ENCODE measurements at places on chromosomes 6 and 20.

GRCh38 chr6:96304997-96305396 lies 216.6 kb upstream of the UFL1 start:
- DNase-seq = no peak

DNA sequence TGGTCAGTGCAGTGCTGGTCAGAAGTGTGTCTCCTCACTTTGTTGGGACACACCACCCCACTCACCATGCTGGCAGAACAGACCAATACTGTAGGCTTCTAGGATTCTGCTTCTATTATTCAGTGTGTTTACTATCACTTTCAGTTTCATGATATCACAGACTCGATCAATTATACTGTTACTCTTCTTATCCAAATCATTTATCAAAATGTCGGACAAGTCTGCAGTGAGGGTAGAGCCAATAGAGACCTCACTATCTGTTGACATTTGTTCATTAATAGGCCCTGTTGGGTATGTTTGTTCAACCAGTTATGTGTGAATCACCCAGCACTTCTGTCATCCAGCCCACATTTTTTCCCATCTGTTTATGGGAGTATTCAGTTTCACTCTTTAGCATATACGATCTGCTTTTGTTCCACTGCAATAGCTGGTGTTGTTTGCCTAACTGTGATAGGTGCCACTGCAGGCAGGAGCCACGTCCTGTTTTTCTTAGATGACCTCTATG lies 140.1 kb downstream of the NRN1 start:
- no peak for DNase-seq

DNA sequence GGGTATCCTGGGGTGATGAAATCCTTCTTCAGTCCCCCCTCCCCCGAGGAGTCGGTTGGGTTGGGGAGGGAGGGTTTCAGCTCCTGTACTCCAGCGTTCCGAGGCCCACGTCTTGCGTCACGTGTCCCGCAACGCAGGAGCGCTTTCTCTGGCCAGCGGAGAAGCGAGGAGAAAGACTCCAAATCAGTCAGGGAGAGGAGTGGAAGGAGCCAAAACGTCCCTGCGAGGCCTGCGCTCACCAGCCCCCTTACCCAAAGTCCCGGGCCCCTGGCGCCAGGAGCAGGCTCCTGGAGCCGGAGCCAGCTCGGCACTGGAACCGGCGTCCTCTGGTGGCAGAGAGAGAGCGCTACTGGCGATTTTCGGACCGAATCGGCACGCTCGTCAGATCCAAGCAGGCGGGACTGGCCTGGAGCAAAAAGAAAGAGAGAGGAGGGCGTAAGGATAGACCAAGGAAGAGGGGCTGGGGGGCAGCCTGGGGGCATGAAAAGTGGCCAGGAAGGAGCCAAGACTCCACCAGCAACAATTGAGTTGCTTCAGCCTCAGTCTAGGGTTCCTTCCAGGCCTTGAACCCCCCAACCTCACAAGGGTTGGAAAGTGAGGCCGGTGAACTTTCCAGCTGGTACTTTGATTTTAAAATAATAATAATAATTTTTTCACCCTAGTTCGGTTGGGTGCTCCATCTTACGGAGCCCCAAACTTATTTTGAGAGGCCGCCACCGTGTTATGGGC lies at the start of gene GNAS:
Gene GNAS (plus strand): TSS at position 174 of the 729 bp plus-strand sequence.
- peak; percentile 45 for DNase-seq

GRCh38 chr20:53657732-53658131 lies 64.1 kb upstream of the ZNF217 start:
- no peak for DNase-seq

DNA sequence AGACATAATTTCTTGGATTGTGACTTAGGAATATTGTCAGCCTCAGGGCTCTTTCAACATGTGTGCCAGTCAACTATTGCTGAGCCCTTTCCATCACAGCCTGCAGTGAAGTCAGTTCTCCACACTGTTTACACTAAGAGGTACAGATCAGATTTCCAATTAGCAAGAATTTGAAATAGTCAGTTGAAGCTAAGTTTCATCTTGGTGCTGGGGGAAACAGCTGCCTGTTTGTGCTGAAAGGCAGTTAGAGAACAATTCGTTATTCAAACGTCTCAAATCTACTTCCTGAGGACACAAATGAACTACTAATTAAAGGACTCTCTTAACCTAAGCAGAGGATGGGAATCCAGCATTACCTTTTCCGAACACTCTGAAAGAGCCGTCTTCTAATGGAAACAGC lies 25.9 kb downstream of the ADGRF1 start:
- no peak for DNase-seq

DNA sequence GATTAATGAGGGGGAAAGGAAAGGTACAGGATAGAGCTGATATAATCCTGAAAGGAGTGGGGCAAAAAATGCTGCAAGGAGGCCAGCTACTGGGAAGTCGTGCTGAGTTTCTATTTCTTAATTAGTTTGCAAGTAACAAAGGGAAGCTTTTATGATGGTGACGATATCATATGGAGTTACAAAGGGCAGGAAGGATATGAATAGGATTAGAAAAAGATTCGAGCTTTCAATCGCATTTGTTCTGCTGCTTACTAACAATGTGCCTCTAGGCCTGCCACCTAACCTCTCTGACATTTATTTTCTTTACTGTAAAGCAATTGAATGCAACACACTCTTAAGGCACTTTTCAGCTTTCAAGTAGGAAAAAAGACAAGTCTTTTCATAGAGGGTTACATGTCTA lies 219.2 kb downstream of the CLVS2 start:
- no peak for DNase-seq

- DNase-seq = no peak
Observed at GRCh38 chr20:54650052-54650719, 174.8 kb downstream of the DOK5 start.

- DNase-seq = no peak
Observed at GRCh38 chr20:53903652-53903987, 166.8 kb downstream of the BCAS1 start.

- DNase-seq = no peak
Observed at GRCh38 chr6:158996856-158997255, 3.1 kb downstream of the RSPH3 start.

- DNase-seq = no peak
Observed at GRCh38 chr6:157229132-157229618, 94.1 kb downstream of the TMEM242 start.

DNA sequence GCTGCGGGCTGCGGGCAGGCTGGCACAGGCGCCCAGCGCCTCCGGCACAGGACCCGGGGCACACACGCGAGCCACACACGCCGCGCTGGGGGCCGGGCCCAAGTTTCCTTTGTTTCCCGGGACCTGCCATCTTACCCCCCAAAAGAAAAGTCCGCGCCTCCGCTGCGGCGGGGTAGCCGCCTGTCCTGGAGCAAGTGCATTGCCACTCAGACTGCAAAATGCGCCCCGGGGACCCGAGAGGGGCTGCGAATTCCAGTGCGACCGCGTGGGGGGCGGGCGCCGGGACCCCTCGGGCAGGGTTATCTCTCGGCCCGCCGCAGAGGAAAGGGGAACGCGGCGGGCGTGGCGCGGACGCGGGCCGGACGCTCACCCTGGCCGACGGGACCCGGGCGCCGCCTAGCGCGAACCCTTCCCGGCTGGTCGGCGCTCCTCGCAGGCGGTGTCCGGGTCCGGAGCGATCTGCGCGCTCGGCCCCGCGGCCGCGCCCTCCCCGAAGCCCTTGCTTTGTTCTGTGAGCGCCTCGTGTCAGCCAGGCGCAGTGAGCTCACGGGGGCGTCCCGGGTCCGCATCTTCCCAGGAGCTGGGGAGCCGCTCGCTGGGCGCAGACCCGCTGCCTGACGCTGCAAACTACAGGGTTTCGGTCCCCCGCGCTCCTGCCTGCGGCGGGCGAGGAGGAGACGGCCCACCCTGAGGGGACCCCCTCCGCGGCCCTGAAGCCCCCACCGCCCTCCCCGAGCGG lies 639 bp upstream of the CD24 start:
- DNase-seq = no peak

DNA sequence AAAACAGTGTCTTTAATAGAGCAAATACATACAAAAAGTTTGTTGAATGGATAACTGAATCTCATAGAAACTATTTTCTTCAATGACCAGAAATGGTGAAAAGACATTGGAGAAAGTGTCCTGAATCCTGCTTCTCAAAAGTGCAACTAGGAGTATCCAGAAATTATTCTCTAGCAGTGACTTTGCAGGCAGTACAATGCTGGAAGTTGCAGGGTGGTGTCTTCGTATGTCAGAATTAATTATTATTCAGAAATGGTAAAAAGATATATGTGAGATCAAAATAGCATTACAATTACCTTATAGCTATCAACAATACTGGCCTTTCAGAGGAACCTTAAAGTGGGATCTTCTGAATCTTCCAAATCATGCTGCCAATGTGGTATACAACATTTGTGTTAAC lies 10.0 kb downstream of the FRK start:
- DNase-seq = no peak

DNA sequence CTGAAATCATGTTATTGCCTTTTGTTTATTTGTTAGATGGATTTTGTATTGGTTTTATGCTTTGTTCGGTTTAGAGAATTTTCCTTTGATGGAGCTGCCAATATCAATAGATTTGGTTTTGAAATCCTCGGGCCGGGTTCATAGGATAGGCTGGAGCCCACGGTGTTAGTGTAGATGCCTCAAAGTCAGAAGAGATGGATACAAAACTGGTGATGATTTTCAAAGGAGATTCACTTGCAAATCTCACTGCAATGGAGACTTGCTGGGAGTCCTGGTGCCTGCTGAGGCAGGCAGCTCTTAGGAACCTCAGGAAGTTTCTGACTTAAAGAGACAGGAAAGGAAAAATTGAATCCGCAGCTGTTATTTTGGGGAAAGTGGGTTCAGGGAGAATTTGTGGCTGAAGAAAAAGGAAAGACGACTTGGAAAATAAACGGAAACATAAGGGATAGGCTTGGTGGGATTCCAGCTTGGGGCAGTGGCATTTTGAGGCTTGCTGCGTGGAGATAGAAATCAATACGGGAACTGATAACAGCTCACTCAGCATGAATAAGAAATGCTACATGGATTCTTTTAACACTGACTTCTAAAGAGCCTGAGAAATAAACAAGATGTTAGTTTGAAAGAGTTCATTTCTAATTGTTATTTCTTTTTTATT lies 241.6 kb downstream of the PHACTR1 start:
- no peak for DNase-seq

GRCh38 chr20:63447320-63447719 lies 25.1 kb downstream of the KCNQ2 start:
- DNase-seq = no peak

DNA sequence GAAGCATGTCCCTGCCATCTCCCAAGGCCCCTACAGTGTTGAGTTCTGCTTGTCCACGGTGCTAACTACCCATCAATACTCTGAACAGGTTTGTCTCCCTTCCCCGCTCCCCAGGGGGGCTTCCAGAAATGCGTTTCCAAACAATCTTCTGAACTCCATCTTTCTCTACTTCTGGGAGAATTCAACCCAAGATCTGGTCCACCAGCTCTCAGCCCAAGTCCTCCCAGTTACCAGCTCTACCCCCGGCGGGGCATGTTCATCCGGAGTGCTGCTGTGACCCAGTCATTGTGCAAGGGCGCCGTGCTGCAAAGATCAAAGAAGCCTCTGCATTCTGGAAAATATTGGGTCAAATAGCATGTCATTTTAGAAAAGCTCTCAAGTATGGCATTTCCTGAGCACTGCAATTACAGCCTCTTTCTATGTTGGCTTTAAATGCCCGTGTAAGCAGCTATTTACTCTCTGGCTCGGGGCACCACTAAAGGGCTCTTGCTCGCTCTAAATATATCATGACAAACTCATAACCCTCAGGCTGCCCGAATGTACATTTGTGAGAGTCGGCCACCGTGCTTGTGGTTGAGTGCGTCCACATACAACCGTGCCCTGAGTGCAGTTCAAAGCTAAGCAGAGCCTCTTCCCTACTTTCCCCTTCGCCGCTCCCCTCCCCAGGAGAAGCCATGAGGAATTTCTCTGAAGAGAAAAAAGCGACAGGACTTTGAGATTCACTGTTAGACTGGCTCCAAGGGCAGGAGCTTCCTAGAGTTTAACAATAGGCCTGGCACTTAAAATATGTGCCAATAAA lies 71.6 kb downstream of the BANF2 start:
- no peak for DNase-seq

- DNase-seq = no peak
Observed at GRCh38 chr20:41228858-41229257, 88.7 kb downstream of the ZHX3 start.

DNA sequence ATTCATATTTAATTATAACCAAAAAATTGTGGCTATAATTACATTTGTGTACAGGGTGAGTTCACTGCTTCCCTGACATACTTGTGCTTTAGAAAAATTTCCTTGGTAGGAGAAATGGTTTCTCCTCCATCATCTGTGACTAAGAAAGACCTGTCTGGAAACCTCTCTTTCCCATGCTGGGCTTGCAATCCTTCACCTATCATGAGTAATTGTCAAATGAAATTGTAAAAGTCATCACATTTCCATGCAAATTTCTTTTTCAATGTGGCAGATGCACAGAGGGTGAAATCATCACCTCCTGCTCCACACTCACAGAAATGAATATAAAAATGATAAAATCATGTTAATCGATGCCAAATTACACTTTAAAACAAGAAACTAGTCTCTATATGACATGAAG lies 1.5 kb upstream of the SIRPB1 start:
- DNase-seq = no peak

GRCh38 chr6:159217595-159218275 lies 48.5 kb downstream of the FNDC1 start:
- no peak for DNase-seq
